H4 (cell line): ENCODE measurements at places on chromosomes 3 and 15. TPM values are rescaled to one million over a fixed set of nuclear protein-coding genes. Genes with fewer than 3 reads are reported as not detected.

The SLC38A3 gene
- not detected in 2 replicates for total RNA-seq

The PLA2G4B gene
- 0.62 TPM in 1 of 2 replicates, not detected in the other for total RNA-seq

The CIB2 gene
- total RNA-seq = 1.1 TPM in 1 of 2 replicates, not detected in the other

The ELL3 gene
- total RNA-seq = 1.3 and 2.2 TPM in 2 replicates

The CCR3 gene
- 0.27 and 0.29 TPM in 2 replicates for total RNA-seq

The SMARCC1 gene
- total RNA-seq = 17.6 and 32.7 TPM in 2 replicates

The SLC12A1 gene
- not detected in 2 replicates for total RNA-seq

The VEPH1 gene
- total RNA-seq = 0.75 and 8.9 TPM in 2 replicates

The TNFAIP8L3 gene
- 0.33 TPM in 1 of 2 replicates, not detected in the other for total RNA-seq

The HTR3C gene
- total RNA-seq = not detected in 2 replicates

The PAQR5 gene
- total RNA-seq = 2.3 and 5.7 TPM in 2 replicates

The LYZL4 gene
- total RNA-seq = not detected in 2 replicates

The KIF23 gene
- 45.0 and 67.5 TPM in 2 replicates for total RNA-seq

The KIF9 gene
- 5.3 and 13.3 TPM in 2 replicates for total RNA-seq

The TGM4 gene
- total RNA-seq = 1.2 TPM in 1 of 2 replicates, not detected in the other

The TRAT1 gene
- total RNA-seq = not detected in 2 replicates

DNA sequence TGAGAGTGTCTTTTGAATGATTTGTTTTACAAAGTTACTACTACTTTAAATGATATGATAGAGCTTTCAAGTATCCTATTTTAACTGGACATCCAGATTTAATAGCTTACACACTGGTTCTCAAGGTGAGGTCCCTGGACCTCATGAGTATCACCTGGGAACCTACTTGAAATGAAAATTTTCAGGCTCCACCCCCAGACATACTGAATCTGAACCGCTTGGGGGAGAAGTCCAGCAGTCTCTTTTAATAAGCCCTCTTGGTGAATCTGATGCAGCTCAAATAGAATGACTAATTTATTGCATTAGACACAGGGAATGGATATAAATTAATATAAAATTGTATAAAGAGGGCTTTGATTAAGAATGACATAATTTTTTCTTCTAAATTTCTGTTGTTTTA, 29.4 kb upstream of the SLITRK3 start:
- no peak for DNase-seq

- DNase-seq = no peak
Measured at GRCh38 chr15:27865323-27865922, 233.7 kb downstream of the OCA2 start.

- DNase-seq = no peak
Measured at GRCh38 chr3:54983266-54984099, 55.6 kb upstream of the LRTM1 start.

DNA sequence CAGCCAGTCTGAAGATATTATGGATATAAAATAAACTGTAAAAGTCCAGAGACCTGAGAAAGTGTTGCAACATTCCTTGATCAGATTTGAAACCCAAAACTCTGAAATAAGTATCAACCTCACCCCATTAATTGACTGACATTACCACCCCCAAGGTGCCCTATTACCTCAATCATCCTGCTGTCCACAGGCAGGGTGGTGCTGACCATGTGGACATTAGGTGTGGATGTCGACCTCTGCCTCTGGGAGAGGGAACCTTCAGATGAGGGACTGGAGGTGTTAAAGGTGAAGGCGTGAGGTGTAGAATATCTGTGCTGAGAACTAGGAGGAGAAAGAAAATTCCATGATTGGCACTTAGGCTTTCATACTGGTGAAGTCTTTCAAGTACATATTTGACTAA, 47.1 kb downstream of the MKRN2 start:
- no peak for DNase-seq

- DNase-seq = no peak
Measured at GRCh38 chr3:187456250-187456649, 88.1 kb downstream of the RTP4 start.

DNA sequence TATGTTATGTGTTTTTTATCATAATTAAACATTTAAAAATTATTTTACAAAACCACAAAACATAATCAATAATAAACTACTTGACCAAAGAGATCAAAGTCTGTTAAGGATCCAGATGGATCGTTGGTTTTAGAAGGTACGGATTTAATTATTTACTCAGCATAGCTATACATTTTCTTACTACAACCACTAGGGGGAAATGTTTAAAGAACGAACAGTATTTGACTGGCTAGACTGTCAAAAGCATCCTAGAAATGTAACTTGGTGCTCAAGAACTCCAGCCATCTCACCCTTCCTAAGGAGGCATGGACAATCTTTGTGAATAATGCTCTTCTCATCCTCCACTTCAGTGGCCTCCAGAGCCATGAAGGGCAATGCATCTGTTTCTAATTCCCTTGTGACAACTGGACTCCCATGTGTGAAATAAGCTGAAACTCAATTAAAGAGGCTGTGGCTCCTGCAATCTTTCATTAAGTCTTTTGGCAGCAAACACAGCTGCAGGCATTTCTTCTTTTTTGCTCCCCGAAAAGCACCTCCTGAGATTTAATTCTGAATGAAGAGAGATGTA, 94.7 kb upstream of the TUSC7 start:
- peak; percentile 7 for DNase-seq

- no peak for DNase-seq
Measured at GRCh38 chr3:110859993-110860392, 211.6 kb upstream of the NECTIN3 start.

- no peak for DNase-seq
Measured at GRCh38 chr3:118402971-118403370, 631.7 kb downstream of the IGSF11 start.

GRCh38 chr3:164851204-164851603, 227.1 kb downstream of the SI start:
- DNase-seq = no peak

DNA sequence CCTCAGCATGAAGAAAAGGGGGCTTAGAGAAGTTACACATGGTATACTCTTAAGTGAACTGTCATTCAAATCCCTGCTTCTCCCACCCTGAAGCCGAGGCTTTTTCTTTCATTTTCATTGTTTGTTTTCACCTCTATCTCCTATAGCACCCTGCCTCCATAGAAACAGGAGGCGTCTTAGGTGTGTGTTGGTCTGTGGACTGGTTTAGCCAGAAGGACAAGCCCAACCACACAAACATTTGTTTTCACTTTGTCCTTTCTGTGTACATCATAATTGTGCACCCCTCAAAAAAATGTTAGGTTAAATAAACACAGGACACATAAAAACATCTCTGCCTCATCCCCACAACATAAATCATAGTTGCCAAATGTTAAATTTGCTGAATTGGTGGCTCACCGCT, 73.3 kb upstream of the UBE2E2 start:
- peak; percentile 8 for DNase-seq

- no peak for DNase-seq
Measured at GRCh38 chr15:81807806-81808205, 238.0 kb downstream of the MEX3B start.

DNA sequence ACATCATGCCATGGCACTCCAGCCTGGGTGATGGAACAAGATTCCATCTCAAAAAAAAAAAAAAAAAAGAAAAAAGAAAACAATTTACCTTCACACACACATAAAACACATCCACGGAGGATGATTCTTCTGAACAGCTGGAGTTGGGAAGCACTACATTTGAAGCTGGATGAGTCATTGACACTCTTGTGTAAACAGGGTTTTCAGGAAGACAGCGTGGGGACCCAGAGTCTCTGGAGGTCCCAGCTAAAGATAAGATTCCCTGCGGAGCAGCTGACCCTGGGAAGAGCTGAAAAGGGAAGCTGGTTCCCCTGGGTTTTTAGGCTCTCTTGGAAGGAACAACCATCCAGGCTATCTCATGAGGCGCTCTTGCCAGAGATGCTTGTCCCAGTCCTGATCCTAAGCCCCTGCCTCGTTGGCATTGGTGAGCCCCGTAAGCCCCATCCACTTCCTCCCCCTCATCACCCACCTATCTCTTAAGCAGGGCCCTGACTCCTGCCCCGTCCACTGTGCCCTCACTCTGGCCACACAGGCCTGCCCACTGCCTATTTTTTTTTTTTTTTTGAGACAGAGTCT, 32.0 kb upstream of the FURIN start:
- DNase-seq = peak; percentile 46

DNA sequence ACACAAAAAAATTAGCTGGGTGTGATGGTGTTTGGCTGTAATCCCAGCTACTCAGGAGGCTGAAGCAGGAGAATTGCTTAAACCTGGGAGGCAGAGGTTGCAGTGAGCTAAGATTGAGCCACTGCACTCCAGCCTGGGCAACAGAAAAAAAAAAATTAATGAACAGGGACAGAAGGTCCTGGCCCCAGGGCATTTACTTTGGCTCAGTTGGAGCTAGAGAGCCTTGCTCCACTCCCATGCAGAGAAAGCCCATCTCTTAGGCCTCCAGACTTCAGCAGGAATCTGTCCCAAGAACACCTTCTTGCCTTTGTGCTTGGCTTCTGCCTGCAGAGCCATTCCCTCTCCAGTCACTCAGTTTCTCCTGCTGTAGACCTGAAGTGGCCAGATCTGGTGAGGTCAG, 8.7 kb downstream of the KLHDC8B start:
- no peak for DNase-seq

- DNase-seq = no peak
Measured at GRCh38 chr15:45635191-45635638, 386 bp downstream of the SQOR start.

DNA sequence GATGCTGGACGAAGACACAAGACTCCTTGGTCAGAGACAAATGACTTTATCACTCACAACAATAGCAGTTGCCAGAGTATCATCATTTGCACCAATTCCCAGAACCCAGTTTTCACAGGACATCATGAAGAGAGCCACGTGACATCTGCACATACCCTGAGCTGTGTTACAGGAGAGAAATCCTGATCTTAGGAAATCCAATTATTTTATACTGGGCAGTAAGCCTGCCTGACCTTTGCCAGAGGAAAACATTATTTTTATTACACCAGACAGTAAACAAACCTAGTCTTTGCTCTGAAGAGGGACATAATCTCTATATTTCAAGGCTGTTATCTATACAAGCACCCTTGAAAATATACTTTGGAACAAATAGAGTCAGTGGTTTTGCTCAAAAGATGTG, 77.4 kb downstream of the ZBBX start:
- DNase-seq = no peak

- DNase-seq = no peak
Measured at GRCh38 chr15:25939122-25939521, 76.0 kb upstream of the ATP10A start.

DNA sequence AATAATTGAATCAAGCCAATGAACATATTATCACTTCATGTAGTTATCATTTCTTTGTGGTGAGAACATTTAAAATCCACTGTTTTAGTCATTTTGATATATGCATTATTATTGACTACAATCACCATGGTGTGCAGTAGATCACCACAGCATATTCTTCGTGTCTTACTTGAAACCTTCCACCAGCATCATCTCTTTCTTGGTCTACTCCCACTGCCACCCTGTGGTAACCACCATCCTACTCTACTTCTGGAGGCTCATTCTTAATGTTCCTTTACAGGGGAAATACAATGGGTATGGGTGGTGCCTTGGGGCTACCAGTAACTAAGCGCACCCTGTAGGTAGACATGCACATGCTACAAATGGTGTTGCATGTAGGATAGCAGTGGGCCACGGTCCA, 25.4 kb downstream of the PXK start:
- DNase-seq = no peak

DNA sequence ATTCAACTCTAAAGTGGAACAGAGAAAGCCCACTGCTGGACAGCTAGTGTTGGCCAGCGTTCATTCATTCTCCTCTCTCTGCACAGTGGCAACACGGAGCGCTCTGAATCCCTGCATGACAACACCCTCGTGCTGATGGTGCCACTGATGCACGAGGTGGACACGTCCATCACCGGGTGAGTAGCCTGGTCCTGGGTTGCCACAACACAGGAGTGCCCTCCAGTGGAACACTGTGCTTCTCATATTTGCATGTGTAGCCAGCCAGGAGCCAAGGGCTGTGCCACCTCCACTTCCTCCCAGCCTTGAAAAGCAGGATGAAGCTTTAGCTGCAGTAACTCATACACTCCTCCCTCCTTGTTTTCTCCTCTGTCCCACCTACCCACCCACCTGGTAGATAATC, 120.0 kb upstream of the CTDSPL start:
- no peak for DNase-seq

GRCh38 chr15:80211976-80212375, 40.0 kb downstream of the CTXND1 start:
- DNase-seq = no peak

- no peak for DNase-seq
Measured at GRCh38 chr3:133670525-133670995, 8.8 kb upstream of the TOPBP1 start.

DNA sequence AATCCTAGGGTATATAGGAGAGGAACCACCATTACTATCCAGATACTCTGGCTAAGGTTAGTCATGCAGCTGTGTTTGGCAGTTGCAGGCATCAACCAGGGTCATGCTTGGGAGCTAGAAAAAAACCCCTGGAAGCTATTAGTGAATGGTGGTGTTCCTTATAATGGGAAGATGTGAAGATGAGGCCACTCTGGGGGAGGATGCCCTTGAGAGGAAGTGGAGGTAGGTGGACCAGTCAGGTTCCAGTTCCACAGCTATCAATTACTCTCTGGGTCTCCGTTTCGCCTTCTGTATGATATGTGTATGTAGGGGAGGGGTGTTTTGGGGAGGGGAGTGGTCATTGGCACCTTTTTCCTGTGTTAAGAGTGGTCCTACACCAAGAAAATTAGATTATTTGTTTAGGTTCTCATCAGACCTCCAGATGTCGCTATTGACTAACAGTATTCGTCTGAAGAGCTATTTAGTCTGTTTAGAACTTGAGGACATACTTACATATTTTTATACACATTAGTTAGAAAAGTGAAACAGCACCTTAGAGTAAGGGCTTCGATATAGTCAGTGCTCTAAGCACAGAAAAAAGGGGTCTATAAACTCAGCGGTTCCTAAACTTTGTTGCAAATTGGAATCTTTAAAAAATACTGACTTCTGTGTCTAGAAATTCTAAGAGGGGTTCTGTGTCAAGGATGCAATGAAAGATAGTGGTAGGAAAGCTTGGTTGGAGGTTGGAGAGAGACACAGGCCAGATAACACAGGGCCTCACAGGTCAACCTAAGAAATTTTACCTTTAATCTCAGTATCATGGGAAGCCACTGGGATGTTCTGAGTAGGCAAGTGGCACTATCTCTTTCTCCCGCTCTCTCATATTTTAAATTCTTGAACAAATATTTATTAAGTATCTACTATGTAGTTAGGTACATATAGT, 9.1 kb upstream of the HPS3 start:
- DNase-seq = peak; percentile 71

DNA sequence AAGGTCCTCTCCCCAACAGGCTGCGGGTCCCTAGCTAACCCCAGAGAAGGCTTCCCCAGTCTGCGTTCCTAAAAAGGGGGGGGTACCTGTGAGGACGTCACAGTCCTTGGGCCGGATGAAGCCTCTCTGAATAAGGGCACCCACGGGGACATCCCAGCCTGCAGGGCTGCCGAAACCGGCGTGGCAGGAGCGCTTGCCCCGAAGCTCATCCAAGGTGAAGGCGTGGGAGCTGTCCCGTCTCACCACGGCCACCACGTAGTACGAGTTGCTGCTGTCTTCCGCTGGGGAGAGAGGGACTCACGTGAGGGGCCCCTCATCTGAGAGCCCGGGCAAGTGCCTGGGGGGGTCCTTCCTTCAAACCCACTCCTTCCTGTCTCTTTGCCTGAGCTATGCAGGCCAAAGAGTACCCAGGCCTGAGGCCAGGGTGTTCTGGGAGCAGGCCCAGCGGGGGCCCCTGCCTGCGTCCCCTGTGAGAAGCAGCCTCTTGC, 20.0 kb downstream of the MELTF start:
- DNase-seq = no peak
